ENCODE measurements at places on chromosomes 11 and 22.

DNA sequence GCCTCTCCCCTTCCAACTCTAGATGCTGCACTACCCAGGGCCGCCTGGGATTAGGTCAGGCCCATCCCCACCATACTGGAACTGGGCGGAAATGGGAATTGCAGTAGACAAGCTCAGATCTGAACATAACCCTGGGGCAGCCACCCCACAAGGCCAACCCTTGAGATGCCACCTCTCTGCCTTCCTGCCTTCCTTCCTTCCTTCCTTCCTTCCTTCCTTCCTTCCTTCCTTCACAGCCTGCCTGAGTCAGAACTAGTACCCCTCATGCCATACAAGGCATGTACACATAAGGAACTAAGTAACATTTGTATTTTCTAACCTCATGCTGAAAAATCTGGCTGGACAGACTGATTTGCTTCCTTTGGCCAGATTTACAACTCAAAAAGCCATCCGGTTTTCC is 28.0 kb downstream of the SHISAL1 start:
- DNase-seq, result no peak

GRCh38 chr11:86799680-86800075 is 664 bp upstream of the PRSS23 start:
- DNase-seq, result no peak

DNA sequence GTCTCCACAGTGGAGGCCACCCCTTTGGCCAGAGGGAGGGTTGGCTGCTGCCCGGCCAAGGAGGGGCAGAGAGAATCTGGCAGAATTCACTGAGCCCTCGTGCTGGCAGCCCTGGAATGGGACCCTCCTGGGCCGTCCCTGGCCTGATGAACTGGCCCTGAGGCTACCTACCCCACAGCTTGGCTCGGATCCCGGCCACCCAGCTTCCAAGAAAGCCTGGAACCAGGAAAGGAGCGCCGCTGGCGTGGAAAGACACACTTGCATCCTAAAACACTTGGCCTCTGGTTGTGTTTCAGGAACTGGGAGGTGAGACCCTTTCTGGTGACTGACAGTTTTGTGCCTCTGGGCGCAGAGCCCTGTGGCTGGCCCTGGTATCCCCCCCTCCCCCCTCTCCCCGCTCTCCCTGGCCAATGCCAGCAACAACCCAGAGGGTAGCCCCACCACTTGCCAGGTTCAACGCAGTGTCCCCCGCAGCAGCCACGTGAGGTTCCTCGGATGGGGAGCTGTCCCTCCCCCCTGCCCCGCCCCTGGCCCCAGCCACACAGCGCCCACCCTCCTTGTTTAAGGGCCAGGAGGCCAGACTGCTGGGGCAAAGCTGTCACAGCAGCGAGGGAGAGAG is 693 bp downstream of the NFAM1 start:
- no peak for DNase-seq

- no peak for DNase-seq
Measured at GRCh38 chr11:125457814-125458343, 38.2 kb downstream of the FEZ1 start.

- DNase-seq, result no peak
Measured at GRCh38 chr11:121652971-121653370, 200.2 kb upstream of the SORL1-AS1 start.

- no peak for DNase-seq
Measured at GRCh38 chr11:116742104-116742503, 30.7 kb downstream of the BUD13 start.

- DNase-seq, result no peak
Measured at GRCh38 chr11:116865696-116866095, 28.3 kb upstream of the APOA1 start.

GRCh38 chr22:44399906-44400762 is 87.4 kb upstream of the SHISAL1 start:
- DNase-seq, result peak; percentile 4

- DNase-seq, result no peak
Measured at GRCh38 chr22:43845981-43846380, 16.3 kb downstream of the SULT4A1 start.

GRCh38 chr11:10900681-10901415 is 43.0 kb upstream of the ZBED5 start:
- DNase-seq, result no peak

Data from stimulated activated naive CD8-positive, alpha-beta T cell treated with anti-CD3 and anti-CD28 coated beads, Interleukin-15, amount 100 ng/mL, for 72 hours (primary cell).